Stimulated activated CD4-positive, alpha-beta T cell treated with anti-CD3 and anti-CD28 coated beads, Interleukin-1b, Interleukin-23, amount 100 ng/mL, for 24 hours (primary cell): ENCODE measurements at places on chromosomes 11 and 22.

- no peak for DNase-seq
These were observed 41.7 kb downstream of the LMO1 start for GRCh38 chr11:8221917-8222495.

GRCh38 chr22:40757071-40757470, 62.1 kb downstream of the SLC25A17 start:
- no peak for DNase-seq

DNA sequence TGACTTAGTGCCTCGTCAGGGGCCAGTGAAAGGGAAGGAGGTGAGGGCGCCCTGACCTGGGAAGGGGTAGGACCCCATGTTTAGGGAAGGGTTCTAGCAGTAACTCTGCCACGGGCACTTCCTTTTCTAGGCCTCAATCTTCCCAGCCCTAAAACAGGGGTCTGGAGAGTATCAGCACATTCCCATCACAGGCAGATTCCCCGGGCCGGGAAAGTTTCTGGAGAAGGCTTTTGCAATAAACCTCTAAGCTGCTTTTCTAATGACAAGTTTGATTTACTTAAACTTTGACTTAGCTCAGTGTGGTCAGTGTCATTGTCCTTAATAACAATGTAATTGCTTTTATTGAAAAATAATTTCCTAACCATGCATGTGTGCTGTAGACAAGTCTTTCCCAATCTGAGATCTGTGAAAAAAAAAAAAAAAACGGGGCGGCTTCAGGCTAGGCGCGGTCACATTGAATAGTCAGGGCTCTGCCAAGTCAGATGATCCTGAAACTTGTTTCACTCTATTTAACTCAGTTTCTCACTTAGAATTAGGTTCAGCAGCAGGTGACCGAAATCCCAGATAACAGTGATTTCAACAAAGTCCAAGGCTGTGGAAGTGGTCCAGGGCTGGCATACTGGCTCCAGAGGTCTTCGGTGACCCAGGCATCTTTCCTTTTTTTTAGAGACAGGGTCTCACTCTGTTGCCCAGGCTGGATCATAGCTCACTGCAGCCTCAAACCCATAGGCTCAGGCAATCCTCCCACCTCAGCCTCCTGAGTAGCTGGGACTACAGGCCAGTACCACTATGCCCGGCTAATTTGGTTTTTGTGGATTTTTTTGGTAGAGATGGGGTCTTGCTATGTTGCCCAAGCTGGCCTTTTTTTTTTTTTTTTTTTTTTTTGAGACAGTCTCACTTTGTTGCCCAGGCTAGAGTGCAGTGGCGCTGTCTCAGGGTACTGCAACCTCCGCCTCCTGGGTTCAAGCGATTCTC, 19.5 kb upstream of the TAB1 start:
- DNase-seq = no peak

- DNase-seq = no peak
These were observed 1.7 kb upstream of the SCO2 start for GRCh38 chr22:50526834-50527801.
